ENCODE measurements at places on chromosomes 3 and 15. TPM values are rescaled to one million over a fixed set of nuclear protein-coding genes. Genes with fewer than 3 reads are reported as not detected.

The OSTN gene
- not detected for total RNA-seq

The PARP15 gene
- under 0.01 TPM for total RNA-seq

The CKMT1A gene
- total RNA-seq, result not detected

The RTP3 gene
- not detected for total RNA-seq

The ACOX2 gene
- 33.7 TPM for total RNA-seq

The CD96 gene
- total RNA-seq, result 1.0 TPM

GRCh38 chr3:151468284-151468917 lies 7.5 kb upstream of the IGSF10 start:
- no peak overlapping the region for H3K27ac ChIP-seq
- no peak for DNase-seq
- no peak overlapping the region for H3K4me3 ChIP-seq
- no peaks in the 10 kb centered on the region for H3K36me3 ChIP-seq
- no peaks in the 10 kb centered on the region for H3K27me3 ChIP-seq

- no peaks in the 10 kb centered on the region for H3K27me3 ChIP-seq
- peak overlapping the region; percentile 13 for H3K4me3 ChIP-seq
- DNase-seq, result peak; percentile 64
- H3K4me1 ChIP-seq, result no peaks in the 10 kb centered on the region
- no peak overlapping the region for H3K27ac ChIP-seq
Measured at GRCh38 chr3:157542711-157543500, 39.7 kb upstream of the VEPH1 start.

DNA sequence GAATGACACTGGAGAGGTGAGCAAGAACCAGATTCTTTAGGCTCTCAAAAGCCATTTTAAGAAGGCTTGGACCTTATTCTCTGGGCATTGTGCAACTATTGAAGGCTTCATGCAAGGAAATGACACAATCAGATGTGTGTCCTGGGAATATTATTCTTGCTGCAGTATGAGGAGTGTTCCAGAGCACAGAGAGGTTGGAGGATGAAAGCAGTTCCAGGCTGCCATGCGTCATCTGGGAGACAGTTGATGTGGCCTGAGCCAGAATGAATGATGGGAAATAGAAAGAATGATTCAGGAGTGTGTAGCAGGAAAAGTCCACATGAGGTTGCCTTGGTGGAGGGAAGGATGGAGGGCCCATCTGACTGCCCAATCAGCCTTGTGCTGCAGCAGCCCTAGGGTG lies 123.1 kb downstream of the CHCHD6 start:
- no peaks in the 10 kb centered on the region for H3K4me1 ChIP-seq
- no peaks in the 10 kb centered on the region for H3K27me3 ChIP-seq
- no peak overlapping the region for H3K27ac ChIP-seq
- no peak for DNase-seq
- H3K36me3 ChIP-seq, result no peaks in the 10 kb centered on the region

DNA sequence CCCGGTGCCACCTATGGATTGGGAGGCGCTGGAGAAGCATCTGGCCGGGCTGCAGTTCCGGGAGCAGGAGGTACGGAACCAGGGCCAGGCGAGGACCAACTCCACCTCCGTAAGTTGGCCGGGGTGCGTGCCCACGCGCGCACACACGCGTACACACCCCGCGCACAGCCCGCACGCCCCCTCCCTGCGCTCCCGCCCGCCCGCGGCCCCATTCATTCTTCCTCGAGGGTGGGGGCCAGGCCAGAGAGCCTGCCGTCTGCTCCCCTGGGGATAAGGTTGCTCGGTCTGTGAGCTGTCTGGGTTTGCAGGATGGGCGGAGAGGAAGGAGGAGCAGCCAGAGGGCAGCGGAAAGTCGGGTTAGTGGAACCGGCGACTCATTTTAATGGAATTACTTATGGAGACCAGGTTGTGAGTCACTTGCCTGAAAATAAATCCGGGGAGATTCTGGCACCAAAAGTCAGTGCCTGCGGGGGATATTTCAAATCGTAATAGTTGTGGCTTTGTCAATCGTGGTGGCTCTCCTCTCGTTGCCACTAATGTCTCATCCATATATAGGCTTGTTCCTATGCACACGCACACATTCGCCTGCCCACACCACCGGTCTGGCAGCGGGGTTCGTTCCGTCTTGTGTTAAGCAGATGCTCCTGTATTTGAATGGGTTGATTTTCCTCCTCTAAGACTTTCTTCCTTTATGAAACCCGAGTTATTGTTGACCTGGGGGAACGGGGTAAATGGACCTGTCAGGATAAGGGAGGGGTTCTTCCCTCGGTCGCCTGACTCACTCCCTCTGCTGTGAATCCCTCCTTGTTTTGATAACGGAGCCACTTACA lies 223.4 kb upstream of the IL12A start:
- DNase-seq, result peak; percentile 83
- no peaks in the 10 kb centered on the region for H3K36me3 ChIP-seq
- H3K27me3 ChIP-seq, result no peaks in the 10 kb centered on the region
- no peaks in the 10 kb centered on the region for H3K4me1 ChIP-seq

GRCh38 chr3:185342459-185343174 lies 20.3 kb upstream of the MAP3K13 start:
- DNase-seq, result no peak
- H3K27ac ChIP-seq, result no peak overlapping the region
- no peaks in the 10 kb centered on the region for H3K27me3 ChIP-seq
- no peaks in the 10 kb centered on the region for H3K4me1 ChIP-seq
- no peaks in the 10 kb centered on the region for H3K36me3 ChIP-seq

DNA sequence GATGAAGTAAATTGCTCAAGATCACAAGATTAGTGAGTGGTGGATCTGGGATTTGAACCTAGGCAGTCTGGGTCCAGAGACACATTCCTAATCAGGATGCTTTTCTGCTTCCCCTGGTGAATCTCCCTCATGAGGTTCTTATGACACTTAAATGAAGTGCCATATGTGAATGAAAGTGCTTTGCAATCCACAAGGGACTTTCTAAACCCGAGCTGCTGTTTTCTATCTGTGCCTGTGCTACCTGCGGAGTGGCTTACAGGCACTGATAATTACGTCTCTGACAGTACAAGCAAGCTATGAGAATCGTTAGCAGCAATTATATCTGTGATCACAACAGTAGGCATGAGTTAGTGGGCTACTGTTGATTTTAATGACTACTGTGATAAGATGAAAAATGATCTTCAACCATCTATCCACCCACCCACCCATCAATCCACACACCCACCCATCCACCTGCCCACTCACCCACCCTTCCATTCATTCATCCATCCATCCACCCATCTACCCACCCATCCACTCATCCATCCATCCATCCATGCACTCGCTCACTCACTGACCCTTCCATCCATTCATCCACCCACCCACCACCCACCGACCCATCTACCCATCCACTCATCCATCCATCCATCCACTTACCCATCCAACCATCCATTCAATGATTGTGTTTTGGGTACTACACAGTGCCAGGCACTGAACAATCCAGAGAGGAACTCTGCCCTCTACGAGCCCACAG lies 51.8 kb downstream of the ATP2B2 start:
- H3K27me3 ChIP-seq, result no peaks in the 10 kb centered on the region
- DNase-seq, result no peak
- no peak overlapping the region for H3K4me3 ChIP-seq
- H3K36me3 ChIP-seq, result no peaks in the 10 kb centered on the region
- H3K27ac ChIP-seq, result no peak overlapping the region

DNA sequence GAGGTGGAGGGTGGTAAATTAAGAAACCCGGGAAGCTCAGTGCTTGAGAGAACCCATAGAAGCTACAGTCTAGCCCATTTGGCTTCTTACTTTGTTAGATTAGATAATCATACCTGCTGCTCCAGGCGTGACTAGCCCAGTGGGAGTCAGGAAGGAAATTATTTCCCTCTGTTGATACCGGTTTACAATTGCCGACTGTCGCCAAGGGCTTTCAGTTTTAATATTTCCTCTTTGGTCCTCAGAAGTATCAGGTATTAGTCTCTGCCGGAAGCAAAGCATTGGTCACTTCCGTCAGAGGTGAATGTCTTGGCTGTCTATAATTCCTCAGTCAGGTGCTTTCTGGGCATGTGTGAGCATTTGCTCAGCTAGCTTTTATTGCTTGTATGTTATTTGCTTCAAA lies 75.2 kb downstream of the LPP start:
- H3K4me1 ChIP-seq, result no peaks in the 10 kb centered on the region
- no peaks in the 10 kb centered on the region for H3K27me3 ChIP-seq
- H3K27ac ChIP-seq, result peak overlapping the region; percentile 26
- H3K36me3 ChIP-seq, result no peaks in the 10 kb centered on the region

DNA sequence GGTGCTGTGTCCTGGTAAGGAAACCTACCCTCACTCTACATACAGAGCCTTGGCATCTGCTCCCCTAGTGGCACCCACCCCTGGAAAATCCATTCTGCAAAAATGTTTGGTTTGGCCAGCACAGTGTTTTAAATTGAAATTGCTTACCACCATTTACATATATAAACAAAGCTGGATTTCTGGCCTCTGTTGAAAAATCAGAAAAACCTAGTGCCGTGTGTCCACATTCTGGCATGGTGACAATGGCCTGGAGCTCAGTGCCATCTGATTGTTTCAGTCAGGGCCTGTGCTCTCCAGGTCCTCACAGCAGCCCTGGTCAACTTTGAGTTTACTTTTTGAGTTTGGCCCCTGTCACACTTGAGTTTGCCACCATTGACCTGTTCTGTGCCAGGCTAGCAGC lies 2.9 kb upstream of the IL17RC start:
- peaks cover 4% of the 10 kb centered on the region for H3K4me1 ChIP-seq
- peak overlapping the region; percentile 93 for H3K27ac ChIP-seq
- DNase-seq, result no peak
- no peaks in the 10 kb centered on the region for H3K36me3 ChIP-seq

DNA sequence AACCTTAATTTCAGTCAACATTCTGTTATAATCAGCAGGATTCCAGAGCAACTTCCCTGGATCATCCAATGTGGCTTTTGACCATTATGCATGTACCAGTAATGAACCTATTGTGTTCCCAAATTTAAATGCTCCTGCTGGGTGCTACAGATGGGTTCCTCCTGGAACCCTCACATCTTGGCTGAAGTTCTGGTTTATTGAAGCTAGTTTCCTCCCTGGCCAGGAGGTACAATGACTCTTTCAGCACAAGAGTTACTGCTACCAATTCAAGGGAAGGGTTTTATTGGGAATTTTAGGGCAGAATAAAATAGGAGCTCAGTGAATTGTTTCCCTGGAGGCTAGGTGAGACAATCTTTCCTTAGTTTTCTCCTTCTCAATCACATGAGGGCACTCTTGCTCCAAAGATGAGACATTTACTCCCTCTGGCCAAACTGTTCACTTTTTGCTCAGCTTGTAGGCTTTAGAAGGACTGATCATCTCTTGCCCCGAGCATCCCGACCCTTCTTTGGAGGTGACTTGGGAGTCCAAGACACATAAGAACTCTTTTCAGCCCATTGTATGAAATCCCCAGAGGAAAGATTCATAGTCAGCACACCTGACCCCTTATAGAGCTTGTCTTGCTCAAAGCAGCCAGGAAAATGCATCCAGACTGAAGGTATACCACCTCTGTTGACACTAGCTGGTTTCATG lies 8.8 kb upstream of the NPHP3 start:
- no peak overlapping the region for H3K27ac ChIP-seq
- no peaks in the 10 kb centered on the region for H3K36me3 ChIP-seq
- H3K27me3 ChIP-seq, result no peaks in the 10 kb centered on the region
- DNase-seq, result no peak
- no peaks in the 10 kb centered on the region for H3K4me1 ChIP-seq
- no peak overlapping the region for H3K4me3 ChIP-seq

DNA sequence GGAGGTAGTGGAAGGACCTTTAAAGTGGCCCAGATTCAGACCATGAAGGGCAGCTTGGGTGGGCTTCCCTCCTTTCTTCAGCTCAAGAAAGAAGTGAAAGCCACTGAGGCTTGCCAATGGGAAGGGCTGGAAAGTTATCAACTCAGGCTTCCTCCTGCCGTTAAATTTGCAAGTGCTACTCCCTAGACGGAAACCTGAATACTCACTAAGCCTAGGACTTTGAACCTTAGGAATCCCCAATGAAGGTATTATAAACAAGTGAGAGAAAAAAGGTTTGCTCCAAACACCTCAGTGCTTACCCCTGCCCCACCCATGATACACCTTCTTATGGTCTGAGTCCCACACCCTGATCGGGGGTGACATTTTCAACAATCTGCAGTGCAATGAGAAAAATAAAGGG lies 396.4 kb downstream of the SHQ1 start:
- H3K27ac ChIP-seq, result no peak overlapping the region
- no peaks in the 10 kb centered on the region for H3K4me1 ChIP-seq
- no peak for DNase-seq
- no peaks in the 10 kb centered on the region for H3K36me3 ChIP-seq
- H3K4me3 ChIP-seq, result no peak overlapping the region

DNA sequence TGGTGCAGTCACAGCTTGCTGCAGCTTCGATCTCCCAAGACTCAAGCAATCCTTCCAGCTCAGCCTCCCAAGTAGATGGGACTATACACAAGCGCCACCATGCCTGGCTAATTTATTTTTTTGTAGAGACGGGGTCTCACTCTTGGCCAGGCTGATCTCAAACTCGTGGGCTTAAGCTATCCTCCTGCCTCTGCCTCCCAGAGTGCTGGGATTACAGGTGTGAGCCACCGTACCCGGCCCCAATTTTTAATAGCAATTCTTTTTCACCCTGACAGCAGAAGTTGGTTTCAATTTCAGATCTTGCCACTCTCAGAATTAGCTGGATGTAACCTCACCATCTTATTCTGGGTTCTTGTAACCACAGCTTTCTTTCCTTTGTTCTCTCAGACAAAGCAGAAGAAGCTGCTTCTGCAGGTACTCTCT lies 64.8 kb downstream of the TRIM71 start:
- H3K4me1 ChIP-seq, result no peaks in the 10 kb centered on the region
- no peak overlapping the region for H3K4me3 ChIP-seq
- H3K27me3 ChIP-seq, result no peaks in the 10 kb centered on the region
- DNase-seq, result no peak

GRCh38 chr3:6425289-6425820 lies 435.6 kb upstream of the GRM7 start:
- H3K36me3 ChIP-seq, result no peaks in the 10 kb centered on the region
- no peak for DNase-seq
- H3K4me3 ChIP-seq, result no peak overlapping the region
- no peaks in the 10 kb centered on the region for H3K27me3 ChIP-seq

GRCh38 chr15:49242820-49243219 lies 72.8 kb downstream of the GALK2 start:
- no peak overlapping the region for H3K4me3 ChIP-seq
- no peaks in the 10 kb centered on the region for H3K36me3 ChIP-seq
- no peak for DNase-seq
- no peaks in the 10 kb centered on the region for H3K4me1 ChIP-seq
- H3K27me3 ChIP-seq, result no peaks in the 10 kb centered on the region

DNA sequence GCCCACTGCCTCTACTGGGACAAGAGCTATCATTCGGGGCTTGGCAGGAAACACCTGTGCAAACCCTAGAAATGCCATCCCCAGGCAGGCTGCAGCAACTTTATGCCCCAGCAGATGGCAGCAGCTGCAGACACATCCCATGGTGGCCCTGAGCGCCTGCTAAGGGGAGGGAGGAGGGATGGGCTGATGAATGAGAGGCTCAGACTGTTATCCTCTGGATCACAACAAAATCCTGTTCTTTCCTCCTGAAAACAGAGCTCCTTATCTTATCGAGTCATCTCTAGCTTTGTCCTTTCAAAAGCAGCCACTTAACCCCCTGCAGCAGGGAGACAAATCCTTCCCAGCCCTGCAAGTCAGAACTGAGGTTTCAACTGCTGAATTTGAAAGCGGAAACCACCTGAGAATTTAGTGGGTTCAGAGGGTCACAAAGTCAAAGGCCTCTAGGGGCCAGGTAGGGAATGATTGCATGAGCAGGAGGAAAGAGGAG lies 90.6 kb upstream of the PROK2 start:
- no peaks in the 10 kb centered on the region for H3K36me3 ChIP-seq
- no peaks in the 10 kb centered on the region for H3K27me3 ChIP-seq
- peak; percentile 75 for DNase-seq
- H3K4me3 ChIP-seq, result no peak overlapping the region

Data from uterus (tissue), 4 donors.